ENCODE measurements at places on chromosomes 3 and 15.

DNA sequence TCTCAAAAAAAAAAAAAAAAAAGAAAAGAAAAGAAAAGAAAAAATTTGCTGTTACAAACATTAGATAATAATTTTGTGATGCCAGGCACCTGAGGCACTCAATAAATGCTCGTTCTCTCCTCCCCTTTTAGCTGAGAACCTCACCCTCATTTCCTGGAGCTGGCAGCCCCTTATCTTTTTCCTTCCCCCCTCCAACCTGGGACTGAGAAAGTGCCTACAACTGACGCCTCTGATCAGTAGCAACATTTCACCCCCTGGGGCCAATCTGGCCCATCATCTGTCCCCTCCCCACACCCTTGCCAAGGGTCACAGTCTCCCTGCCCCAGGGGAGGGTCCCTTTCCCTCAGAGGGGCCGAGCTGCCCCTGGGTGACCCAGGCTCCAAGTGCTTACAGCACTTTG is 12.6 kb upstream of the RNU6-1 start:
- no peak for DNase-seq

DNA sequence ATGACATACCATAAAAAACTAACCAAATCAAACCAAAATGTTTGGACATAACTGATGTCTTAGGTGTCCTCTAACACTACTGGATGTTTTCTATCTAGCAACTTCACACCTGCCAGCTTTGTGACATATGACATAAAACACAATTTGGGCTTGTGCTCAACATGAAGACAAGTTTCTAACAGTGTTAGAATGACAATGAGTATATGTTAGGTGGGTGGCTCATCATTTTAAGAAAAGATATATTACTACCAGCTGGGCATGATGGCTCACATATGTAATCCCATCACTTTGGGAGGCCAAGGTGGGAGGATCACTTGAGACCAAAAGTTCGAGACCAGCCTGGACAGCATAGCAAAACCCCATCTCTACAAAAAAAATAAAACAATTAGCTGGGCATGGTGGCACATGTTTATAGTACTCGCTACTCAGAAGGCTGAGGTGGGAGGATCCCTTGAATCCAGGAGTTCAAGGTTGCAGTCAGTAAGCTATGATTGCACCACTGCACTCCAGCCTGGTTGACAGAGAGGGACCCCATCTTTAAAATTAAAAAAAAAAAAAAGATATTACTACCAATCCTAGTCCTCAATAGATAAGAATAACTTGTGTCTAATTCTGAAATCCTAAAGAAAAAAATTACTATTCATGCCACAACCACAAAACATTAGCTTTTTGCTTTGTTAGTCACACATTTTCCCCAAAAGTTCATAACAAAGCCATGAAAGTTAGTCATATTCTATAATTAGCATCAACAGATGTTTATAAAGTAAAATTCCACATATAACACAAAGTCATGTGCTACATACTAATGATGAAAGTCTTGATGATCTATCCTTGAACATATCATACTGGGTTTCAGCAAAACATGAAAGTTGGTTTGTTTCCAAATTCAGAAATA is 59.9 kb downstream of the LRRFIP2 start:
- DNase-seq = no peak

- DNase-seq = peak; percentile 18
Measured at GRCh38 chr15:59137566-59137965, 32.6 kb downstream of the CCNB2 start.

GRCh38 chr3:30864836-30865235 is 29.6 kb downstream of the GADL1 start:
- no peak for DNase-seq

- DNase-seq = peak; percentile 88
Measured at GRCh38 chr3:194315088-194315964, 35.8 kb downstream of the CPN2 start.

Measured in activated naive CD8-positive, alpha-beta T cell treated with anti-CD3 and anti-CD28 coated beads, Interleukin-2, amount 50 U/mL, for 24 hours (primary cell).